ENCODE measurements at places on chromosomes 11 and 22.

GRCh38 chr22:46104881-46105493 is 45.3 kb upstream of the PPARA start:
- DNase-seq: no peak

- no peak for DNase-seq
Observed at GRCh38 chr11:102205805-102206204, 95.6 kb downstream of the YAP1 start.

DNA sequence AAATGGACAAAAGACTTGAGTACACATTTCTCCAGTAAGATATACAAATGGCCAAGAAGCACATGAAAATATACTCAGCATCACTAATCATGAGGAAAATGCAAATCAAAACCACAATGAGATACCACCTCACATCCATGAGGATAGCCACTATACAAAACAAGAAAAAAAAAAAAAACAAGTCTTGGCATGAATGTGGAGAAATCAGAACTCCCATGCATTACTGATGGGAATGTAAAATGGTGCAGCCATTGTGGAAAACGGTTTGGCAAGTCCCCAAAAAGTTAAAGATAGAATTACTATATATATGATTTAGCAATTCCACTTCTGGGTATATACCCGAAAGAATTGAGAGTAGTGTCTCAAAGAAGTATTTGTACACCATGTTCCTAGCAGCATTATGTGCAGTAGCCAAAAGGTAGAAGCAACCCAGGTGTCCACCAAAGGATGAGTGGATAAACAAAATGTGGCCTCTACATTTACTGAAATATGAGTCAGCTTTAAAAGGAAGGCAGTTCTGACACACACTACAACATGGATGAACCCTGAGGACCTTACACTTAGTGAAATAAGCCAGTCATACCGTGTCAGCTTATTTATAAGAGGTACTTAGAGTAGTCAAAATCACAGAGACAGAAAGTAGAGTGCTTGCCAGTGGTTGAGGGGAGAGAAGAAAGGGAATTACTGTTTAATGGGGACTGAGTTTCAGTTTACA is 146.3 kb downstream of the WNT7B start:
- peak; percentile 16 for DNase-seq

- DNase-seq: no peak
Observed at GRCh38 chr11:122317305-122317704, 201.3 kb upstream of the BLID start.

GRCh38 chr11:3052567-3052966 is 4.7 kb downstream of the CARS1 start:
- no peak for DNase-seq

- no peak for DNase-seq
Observed at GRCh38 chr22:50612528-50613221, 12.1 kb downstream of the MAPK8IP2 start.

Data from HFF-Myc (cell line).